ENCODE measurements at places on chromosomes 16 and 17.

- DNase-seq = no peak
These were observed 64.5 kb downstream of the ASIC2 start for GRCh38 chr17:33228548-33228947.

GRCh38 chr17:10149573-10150399, 48.6 kb downstream of the GAS7 start:
- DNase-seq = peak; percentile 72

- no peak for DNase-seq
These were observed 3.2 kb downstream of the SMURF2 start for GRCh38 chr17:64658931-64659330.

DNA sequence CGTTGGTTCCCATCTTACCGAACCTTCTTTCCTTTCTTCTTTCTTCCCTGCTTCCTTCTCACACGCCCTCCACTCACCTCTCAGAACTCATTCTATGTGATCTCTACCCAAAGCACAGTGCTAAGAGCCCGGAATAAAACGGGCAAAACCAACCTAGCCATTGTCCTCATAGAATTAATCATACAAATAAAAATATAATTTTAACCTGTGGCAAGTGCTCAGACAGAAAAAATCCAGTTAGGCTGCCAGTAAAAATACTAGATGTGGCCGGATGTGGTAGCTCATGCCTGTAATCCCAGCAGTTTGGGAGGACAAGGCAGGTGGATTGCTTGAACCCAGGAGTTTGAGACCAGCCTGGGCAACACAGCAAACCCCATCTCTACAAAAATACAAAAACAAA, 27.0 kb downstream of the BMERB1 start:
- DNase-seq = no peak

DNA sequence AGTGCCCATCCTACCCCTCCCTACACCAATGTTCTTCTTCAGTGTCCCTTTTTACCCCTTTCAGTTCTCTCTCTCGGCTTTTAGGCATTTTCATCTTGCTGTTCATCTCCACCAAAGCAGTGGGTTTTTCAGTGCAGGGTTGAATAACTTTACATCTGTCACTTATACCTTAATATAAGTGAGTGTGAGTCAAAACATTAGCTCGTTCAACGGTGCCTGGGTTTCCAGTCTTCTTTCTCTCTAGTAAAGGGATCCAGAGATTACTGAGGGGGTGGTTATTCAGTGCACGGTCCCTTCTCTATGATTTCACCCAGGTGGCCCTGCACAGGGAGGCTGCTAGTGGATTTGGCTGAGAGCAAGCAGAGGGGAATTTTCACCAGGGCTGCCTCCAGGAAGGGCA, 210.6 kb upstream of the CDH5 start:
- DNase-seq = no peak

DNA sequence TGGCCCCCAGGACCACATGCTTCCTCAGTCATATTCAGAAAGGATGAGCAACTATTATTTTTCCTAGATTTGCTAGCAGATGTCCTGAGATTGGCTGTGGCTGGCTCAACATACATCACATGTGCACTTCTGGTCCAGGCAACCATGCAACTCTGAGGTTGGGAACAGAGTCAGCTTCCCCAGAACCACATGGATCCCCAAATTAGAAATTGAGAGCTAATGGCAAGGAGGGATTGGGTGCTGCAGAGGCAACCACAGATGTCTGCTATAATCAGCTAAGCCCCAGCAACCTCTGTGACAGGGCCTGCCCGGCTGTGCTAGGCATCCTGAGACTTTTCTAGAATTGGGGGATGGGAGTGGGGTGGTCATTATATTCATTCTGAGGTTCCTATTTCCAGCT, 33.8 kb upstream of the CLEC18A start:
- DNase-seq = no peak

GRCh38 chr17:78072961-78073360, 55.6 kb downstream of the TMC6 start:
- DNase-seq = no peak

GRCh38 chr16:50960517-50961202, 190.4 kb downstream of the SALL1 start:
- DNase-seq = no peak

GRCh38 chr17:40909351-40909750, 24.3 kb upstream of the KRT20 start:
- DNase-seq = peak; percentile 70

GRCh38 chr17:12358477-12358876, 307.2 kb upstream of the MYOCD start:
- DNase-seq = no peak

- no peak for DNase-seq
These were observed 4.8 kb upstream of the HOXB8 start for GRCh38 chr17:48619826-48620449.

Measured in HL-60 (cell line).